ENCODE measurements at places on chromosomes 12 and 14.
A peak's percentile ranks its signal among the peaks of the same experiment; 100 is the strongest.

DNA sequence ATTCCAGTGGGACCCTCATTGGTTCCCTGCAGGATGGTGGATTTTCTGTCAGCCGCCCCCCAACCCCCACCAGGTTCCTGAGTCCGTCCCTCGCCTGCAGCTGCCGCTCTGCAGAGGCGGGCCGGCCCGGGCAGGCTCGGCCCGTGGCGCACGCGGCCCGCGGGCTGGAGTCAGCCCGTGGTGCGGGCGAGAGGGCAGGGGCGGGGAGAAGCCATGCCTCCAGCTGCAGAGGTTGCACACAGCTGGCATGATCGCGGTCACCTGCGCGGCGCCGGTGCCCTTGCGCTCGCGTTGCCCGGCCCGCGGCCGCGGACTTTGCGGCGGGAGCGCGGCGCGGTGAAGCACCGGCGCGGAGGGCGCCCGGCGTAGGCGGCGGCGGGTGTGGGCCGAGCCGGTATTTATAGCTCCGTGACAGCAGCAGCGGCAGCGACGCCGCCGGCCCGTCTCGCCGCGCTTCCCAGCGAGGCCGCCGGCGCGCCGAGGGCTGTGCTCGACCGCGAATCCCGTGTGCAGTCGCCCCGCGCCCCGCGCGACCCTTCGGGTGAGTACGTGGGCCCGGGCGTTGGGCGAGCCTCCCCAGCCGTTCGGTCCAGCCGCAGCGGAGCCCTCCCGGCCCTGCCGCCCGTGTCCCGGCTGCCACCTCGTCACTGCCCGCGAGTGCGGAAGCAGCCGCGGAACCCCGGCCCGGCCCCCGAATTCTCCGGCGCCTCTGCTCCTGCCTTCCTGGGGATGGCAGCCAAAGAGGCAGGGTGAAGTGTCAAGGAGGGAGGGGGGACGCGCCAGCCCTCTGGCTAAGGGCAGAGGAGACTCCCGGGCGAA is at the start of gene TMEM117:
Gene TMEM117 (plus strand): TSS at position 426 of the 819 bp plus-strand sequence.
- peak; percentile 89 for DNase-seq

GRCh38 chr12:109775172-109775881 is 57.9 kb downstream of the TRPV4 start:
- DNase-seq: peak; percentile 82

DNA sequence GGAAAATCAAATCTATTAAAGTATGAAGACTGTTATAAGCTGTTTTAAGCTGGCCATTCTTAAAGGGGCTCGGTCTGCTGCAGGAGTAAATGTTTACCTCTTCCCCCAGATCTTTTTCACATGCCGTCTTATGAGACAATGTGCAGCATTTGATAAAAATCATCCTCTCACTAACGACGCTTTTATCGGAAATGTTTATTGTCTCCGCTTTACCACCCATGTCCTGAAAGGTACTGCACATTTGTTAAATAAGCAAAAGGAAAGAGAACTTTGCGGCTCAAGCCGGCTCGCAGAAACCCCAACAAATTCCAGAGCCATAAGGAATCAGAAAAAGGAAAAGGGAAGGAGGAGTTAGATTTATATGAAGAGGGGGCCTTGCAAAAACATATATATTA is 137.8 kb downstream of the HMGA2 start:
- DNase-seq: no peak

DNA sequence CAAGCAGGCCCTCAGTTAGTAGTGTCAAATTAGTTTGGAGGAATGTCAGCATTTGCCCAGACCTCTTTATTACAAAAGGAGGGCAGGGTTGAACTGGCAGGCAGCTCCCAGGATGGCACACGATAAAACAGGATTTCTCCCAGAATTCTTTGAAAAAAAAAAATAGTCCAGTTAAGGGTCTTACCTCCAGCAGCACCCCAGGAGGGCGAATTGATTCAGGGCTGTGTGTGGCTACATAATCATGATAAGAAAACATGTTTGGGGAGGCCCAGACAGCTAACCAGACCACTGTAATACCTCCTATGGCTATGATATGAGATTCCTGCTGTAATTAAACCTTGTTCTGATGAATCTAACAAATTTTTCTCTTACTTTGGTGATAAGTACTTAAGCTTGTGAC is 38.8 kb upstream of the NT5DC3 start:
- DNase-seq: no peak

DNA sequence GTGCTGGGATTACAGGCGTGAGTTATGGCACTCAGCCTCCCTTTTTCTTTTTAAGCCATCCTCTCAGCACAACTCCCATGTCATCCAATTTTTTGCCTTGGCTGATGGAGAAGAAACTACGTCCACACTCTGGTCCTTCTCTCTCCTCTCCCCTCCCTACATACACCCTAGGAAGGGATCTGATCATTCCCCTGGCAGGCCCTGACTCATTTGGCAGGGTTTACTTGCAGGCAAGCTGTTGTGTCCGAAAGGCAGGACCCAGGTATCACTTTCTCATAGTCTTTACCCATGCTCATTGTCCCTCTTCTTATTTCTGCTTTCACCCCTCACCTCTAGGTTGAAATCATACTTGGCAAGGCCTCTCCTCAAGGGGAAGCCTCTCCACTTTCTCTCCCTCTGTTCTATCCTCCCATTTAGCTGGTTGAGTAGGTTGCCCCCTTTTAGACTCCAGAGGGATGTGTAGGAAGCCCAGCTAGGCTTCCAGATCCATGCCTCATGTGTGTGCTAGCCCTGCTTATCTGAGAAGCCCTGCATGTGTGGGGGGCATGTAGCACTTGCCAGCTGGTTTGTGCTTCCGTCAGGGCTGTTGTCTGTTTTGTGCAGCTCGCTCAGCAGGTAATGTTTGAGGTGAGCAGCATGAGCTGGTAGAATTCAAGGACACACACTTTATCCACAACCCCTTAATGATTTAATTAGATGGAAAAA is 14.8 kb downstream of the GPR19 start:
- no peak for DNase-seq

- no peak for DNase-seq
These were observed 834.7 kb downstream of the DIO2 start for GRCh38 chr14:79376557-79376956.

DNA sequence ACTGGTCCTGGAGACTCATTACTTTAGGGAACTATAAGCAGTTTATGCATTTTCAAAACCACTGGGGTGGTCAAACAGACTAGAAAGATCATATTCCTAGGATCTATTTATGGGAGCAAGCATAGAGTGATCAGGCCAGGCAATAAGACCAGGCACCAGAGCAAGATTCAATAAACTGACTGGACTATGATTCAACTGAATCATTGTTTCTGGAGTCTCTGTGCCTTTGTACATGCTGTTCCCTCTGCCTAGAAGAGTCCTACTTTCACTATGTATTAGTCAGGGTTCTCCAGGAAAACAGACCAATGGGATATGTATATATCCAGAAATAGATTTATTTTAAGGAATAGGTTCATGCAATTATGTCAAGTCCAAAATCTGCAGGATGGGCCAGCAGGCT is 55.5 kb downstream of the EMP1 start:
- DNase-seq: no peak

- no peak for DNase-seq
These were observed 705.6 kb upstream of the FOXG1 start for GRCh38 chr14:28061006-28061405.

DNA sequence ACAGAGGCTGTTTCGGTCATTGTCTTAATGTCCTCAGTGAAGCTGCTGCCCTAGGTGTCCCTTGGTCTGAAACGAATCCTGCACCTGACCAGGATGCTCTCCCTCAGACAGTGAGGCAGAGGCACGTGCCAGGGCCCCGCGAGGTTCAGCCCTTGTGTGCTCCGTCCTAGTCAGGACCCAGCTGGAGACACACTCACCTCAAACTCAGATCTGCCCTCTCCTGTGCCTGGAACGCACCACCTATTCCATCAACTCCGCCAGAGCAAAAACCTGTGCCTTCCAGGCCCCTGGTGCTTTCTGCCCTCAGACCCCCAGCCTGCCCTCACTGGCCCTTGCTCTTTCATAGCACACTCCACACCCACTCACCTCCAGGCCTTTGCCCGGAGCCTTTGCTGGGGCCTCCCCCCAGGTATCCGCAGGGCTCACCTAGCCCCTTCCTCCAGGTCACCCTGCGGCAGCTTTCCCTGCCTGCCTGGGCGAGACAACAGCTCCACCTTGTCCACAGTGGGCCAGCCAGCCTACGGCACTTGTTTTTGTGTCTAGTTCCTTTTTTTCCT is 150.6 kb downstream of the BCL11B start:
- DNase-seq: no peak

- DNase-seq: no peak
These were observed 22.3 kb upstream of the SPTLC2 start for GRCh38 chr14:77638771-77639171.

DNA sequence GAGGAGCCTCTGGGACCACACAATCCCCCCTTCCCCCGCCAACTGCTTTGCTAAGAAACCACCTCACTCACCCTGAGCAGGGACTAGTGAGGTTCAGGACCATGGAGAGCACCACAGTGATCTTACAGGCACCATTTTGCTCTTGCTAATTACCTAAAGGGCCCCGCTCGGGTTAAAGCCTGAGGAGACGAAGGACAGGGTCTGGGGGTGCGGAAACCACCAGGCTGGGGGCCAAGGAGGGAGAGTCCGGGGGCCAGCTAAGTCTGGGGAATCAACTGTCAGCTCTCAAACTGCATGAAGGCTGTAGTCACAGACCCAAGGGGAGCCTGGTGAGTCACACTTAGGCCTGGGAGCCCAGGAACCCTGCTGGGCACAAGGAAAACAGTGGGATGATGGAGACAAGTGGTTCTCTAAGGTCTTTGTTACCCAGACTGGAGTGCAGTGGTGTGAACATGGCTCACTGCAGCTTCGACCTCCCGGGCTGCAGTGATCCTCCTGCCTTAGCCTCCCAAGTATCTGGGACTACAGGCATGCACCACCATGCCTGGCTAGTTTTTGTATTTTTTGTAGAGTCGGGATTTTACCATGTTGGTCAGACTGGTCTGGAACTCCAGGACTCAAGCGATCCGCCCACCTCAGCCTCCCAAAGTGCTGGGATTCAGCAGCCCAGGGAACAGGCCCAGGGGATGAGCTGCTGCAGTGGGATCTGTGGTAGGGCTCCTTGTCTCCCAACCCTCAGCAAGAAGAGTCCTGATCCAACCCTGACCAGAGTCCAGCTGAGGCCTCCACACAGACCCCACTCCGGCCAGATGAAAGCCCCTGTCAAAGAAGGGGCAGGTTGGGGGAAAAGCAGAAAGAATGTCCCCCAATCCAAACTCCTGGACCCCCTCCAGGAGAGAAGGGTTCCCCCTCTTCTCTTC is 98.8 kb downstream of the CALM1 start:
- no peak for DNase-seq

DNA sequence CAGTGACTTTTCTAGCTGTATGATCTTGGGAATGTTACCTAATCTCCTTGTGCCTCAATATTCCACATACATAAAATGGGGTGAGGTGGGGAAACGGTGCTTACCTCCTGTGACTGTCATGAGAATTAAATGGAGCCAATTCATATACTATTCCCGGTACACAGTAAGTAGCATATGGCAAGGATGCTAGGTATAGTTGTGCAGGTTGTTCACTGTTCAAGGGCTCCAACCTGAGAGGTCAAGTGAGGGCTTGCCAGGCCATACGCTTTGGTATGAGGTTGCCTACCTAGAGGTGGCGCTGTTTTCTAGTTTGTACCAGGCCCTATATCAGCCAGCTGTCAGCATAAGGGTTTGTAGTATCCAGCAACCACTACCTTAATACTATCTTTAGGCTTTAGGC is 3.6 kb upstream of the BATF start:
- DNase-seq: no peak

GRCh38 chr12:41202051-41202450 is 13.9 kb downstream of the PDZRN4 start:
- no peak for DNase-seq

Data from Right ventricle myocardium superior (tissue), 1 donor.